ENCODE measurements at places on chromosomes 6 and 20. TPM values are rescaled to one million over a fixed set of nuclear protein-coding genes. Genes with fewer than 3 reads are reported as not detected.

The SYCP2L gene
- total RNA-seq = 0.38 TPM

The TFAP2C gene
- 38.4 TPM for total RNA-seq

- no peak for DNase-seq
Observed at GRCh38 chr6:431504-431903, 40.0 kb downstream of the IRF4 start.

- DNase-seq = no peak
Observed at GRCh38 chr20:33874129-33874528, 63.0 kb downstream of the CHMP4B start.

- no peak for DNase-seq
Observed at GRCh38 chr6:41462033-41462432, 84.1 kb upstream of the FOXP4 start.
